ENCODE measurements at places on chromosomes 5 and 9. TPM values are rescaled to one million over a fixed set of nuclear protein-coding genes. Genes with fewer than 3 reads are reported as not detected.

- no peak for DNase-seq
Observed at GRCh38 chr5:63962279-63962678, at the start of gene HTR1A. Gene HTR1A (minus strand): TSS chr5:63962445. CDS start chr5:63961719, 726 bp downstream.

- no peak for DNase-seq
Observed at GRCh38 chr9:114824110-114824509, 18.3 kb upstream of the TNFSF15 start.

GRCh38 chr9:127733614-127734013, 1.5 kb downstream of the TOR2A start:
- DNase-seq, result no peak

DNA sequence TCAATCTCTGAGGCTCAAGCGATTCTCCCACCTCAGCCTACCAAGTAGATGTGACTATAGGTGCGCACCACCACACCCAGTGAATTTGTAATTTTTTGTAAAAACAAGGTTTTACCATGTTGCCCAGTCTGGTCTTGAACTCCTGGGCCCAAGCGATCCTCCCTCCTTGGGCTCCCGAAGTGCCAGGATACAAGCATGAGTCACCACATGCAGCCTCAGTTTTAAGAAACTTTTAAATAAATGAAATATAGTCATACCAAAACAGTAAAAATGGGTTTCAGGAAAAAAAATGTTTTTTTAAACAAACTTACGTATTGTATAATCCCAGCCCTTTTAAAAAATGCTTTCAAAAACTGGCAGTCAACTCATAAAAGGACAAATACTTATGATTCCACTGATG, 26.6 kb downstream of the FXN start:
- DNase-seq, result no peak

GRCh38 chr9:96515621-96516470, 65.9 kb downstream of the HABP4 start:
- DNase-seq, result no peak

DNA sequence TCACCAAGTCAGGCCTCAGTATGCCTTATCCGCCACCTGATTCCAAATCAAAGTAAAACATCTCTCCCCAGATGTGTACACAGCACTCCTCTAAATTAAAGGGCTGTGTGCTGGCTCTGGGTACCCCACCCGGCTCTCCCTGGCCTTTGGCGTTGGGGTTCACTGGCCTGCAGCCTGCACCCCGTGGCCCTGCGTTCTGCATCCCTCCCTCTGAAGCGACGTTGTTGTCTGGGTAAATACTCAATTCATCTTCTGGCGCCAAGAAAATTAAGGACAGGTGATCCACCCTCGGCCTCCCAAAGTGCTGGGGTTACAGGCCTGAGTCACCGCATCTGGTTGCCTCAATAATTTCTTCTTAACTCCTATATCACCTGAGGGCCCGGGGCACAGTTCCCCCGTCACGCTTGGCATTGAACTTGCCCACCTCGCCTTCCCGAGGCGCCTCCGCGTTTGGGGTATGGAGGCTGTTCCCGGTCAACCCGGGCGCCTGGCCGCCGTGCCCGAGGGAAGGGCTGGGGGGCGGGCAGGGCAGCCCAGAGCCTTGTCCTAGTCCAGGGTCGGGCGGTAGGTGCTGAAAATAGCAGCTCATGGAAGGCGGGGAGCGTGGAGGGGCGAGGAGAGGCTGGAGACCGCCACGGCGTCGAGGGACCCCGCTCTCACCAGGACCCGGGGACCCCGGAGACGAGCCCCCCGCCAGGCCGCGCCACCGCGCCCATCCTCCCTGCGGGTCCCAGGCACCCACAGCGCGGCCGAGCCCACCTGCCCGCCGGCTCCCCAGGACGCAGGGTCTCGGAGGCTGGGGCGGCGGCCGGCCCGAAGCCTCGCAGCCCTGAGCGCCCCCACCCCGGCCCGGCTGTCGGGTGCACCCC, 531 bp downstream of the ABO start:
- DNase-seq, result no peak

DNA sequence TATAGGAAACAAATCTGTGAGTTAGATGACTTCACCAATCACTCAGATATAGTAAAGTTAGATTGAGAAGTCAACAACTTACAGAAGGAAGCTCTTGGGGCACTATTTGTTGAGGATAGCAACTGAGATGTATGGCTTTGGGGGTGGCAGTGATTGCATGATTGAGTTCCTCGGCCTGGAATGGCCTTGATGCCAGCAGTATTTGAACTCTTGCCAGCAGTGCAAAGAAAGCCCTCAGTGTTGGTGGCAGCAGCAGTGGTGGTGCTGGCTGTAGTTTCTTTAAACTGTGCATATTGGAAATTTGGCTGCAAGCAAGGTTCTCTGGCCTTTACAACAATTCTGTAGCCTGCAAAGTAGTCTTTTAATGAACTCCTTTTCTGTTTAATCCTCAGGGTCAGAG, 41.4 kb upstream of the PJA2 start:
- DNase-seq, result no peak

DNA sequence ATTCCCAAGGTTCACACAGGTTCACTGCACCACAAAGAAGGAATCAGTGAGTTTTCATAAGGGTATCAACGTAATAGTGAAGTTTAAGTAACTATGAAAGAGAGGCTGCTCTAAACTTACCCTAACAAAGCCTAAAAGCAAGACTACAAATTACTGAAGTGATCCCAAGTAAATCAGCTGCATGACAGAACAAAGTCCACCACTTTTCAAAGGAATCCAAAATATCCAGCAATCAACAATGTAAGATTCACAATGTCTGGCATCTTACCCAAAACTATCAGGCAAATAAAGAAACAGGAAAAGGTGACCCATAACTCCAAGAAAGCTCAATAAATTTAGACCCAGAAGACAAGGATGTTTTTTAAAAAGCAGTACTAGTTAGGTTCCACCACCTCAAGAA, 70.1 kb downstream of the GNAQ start:
- no peak for DNase-seq

DNA sequence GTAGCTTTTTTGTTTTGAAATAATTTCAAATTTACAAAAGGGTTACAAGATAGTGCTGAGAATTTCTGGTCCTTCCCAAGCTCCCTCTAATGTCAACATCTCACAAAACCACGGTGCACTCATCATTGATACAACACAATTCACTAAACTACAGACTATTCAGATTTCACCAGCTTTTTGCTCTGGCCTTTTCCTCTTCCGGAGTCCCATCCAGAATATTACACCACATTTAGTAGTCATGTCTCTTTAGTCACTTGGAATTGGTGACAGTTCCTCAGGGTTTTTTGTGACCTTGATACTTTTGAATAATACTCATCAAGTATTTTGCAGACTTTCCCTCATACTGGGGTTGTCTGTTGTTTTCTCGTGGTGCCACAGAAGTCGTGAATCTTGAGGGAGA, 484.0 kb downstream of the GADD45G start:
- no peak for DNase-seq

DNA sequence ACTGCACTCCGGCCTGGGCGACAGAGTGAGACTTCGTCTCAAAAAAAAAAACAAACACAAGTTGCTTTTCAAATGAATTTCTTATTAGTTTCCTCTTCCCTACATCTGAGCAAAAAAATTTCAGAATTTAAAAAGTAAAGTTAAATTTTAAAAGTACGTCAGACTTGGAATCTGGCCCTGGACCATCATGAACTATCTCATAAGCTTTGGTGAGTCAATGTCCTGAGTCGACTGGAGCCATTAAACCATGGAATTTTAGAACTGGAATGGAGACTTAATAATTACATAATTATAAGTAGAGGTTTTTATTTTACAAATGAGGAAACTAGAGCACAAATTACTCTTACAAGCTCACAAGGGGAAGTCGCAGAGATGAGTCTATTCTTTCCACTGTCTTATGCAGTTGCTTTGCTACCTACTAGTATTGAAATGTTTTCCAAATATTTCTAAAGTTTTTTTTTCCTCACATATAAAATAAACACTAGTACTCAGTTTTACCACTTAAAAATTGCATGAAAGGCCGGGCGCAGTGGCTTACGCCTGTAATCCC, 98.0 kb upstream of the ZNF608 start:
- DNase-seq, result no peak

- no peak for DNase-seq
Observed at GRCh38 chr9:33185858-33186257, 18.7 kb upstream of the B4GALT1 start.

- no peak for DNase-seq
Observed at GRCh38 chr5:126433701-126434100, 10.5 kb downstream of the GRAMD2B start.

GRCh38 chr5:167507463-167508233, 783.8 kb upstream of the WWC1 start:
- DNase-seq, result no peak

PIP5KL1 gene
- total RNA-seq, result 0.40 TPM

FGF1 gene
- total RNA-seq, result 7.1 TPM

CD274 gene
- total RNA-seq, result 1.2 TPM
